Lung microvascular endothelial cell (primary cell): ENCODE measurements at places on chromosomes 11 and 22.

- DNase-seq: no peak
Measured at GRCh38 chr22:25892678-25893077, 150.7 kb downstream of the MYO18B start.

DNA sequence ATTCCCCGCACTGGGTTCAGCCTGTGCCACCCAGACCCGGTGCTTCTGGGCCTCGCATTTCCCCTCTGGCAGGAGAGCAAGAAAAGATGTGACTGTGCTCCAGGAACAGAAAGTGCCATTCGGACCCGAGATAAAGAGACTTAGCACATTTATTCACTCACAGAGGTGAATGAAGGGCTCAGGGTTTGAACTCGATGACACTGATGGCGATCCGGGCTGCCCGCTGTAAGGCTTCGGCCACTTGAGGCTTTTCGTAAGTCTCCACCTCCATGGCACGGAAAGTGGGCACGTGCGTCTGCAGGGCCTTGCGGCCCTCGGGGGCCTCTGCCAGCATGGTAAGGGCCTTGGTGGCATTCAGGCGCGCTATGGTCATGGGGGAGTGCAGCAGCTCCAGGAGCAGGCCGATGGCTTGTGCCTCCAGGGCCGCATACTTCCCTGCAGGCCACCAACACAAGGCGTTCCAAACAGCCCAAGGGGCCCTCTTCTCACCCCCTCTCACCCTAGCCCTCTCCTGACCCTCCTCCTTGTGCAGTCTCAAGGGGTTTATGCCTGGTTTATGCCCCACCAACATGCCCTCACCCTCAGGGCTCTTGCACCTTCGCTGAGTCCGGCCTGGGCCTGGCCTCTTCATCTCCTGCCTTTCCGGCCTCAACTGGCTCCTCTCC is 10.9 kb upstream of the GNAZ start:
- DNase-seq: no peak

DNA sequence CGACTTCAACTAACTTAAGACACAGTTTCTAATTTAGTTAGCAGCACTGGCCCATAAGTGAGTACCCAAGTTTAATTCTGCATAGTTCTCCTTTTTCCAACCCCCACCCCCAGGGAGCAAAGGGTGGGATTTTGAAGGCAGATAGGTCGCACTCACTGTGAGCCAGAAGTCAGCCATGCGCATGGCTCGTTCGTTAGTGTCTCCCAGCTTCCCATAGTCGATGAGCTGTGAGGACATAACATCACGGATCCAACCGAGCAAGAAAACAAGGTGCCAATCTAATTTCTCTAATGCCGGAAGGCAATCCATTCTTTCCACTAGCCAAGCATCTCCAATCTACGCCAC is 577 bp downstream of the MRPL17 start:
- no peak for DNase-seq

DNA sequence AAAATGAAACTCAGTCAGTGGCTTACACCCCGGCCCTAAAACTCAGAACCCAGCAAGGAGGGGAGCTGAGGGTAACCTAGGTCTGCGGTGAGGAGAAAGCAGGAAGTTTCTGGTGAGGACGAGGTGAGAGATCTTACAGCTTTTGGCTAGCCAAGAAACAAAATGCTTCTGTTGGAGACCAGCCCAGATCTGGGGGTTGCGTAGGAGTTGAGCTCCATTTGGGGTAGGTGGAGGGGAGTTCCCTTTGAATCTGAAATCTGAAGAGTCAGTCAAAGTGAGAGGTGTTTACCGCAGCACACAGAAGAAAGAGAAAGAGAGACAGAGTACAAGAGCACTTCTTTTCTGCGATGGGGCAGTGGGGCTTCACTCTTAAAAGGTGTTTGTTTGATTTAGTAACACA is 29.6 kb downstream of the EHF start:
- DNase-seq: no peak

GRCh38 chr11:33774736-33775466 is 581 bp upstream of the FBXO3 start:
- DNase-seq: peak; percentile 22

GRCh38 chr11:7490535-7490934 is 5.2 kb downstream of the OLFML1 start:
- DNase-seq: no peak

DNA sequence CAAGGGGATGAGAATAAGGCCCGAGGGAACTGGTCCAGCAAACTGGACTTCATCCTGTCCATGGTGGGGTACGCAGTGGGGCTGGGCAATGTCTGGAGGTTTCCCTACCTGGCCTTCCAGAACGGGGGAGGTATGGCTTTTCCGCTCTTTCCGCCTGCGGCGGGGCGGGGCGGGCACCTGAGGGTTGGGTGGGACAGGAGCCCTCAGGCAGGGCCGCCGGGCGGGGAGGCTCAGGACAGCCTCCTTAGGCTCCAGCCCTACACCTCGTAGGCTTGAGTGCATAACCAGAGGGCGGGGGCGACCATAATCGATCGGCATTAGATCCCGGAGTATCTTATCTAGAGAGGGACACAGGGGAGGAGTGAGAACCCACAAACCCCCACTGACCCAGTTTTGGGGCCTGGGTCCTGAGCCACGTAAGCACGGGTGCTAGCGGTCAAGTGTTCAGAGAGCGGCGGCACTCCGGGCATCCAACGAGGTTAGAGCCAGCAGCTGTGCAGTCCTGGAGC is 4.9 kb downstream of the SLC6A5 start:
- DNase-seq: no peak

DNA sequence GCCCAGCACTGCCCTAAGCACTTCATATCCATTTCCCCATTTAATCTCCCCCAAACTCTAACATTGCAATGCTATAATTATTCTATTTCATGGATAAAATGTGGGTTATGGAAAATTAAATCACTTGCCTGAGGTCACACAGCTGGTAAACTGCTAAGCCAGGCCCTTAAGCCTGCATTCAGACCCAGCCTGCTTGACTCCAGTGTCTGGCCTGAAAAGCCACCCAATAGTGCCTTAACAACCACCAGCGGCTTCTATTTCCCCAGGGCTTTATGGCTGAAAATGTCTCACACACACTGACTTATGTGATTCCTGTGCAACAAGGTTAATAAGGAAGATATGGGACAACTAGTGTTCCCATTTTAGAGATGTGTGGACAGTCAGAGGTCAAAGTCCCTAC is 178.5 kb upstream of the SNX19 start:
- no peak for DNase-seq

- DNase-seq: no peak
Measured at GRCh38 chr11:85965202-85965601, 103.7 kb downstream of the PICALM start.

DNA sequence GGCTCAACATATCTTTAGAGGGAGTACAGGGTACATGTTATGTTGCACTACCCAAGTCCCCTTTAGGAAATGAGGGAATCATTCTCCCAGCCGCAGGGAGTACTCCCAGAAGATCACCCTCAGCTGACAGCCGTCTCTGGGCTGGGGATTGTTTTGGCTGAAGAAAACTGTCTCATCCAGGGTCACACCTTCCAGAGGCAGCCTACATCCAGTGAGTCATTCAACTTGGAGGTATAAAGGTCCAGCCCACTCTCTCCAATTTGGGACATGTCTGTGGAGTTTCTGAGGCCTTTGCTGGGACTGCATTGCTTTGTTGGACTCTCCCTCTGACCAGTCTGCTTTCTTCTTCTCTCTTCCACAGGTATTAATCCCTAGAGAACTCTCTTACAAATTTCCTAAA is 42.1 kb downstream of the RASSF10 start:
- DNase-seq: no peak
